ENCODE measurements at places on chromosomes 4 and X.

DNA sequence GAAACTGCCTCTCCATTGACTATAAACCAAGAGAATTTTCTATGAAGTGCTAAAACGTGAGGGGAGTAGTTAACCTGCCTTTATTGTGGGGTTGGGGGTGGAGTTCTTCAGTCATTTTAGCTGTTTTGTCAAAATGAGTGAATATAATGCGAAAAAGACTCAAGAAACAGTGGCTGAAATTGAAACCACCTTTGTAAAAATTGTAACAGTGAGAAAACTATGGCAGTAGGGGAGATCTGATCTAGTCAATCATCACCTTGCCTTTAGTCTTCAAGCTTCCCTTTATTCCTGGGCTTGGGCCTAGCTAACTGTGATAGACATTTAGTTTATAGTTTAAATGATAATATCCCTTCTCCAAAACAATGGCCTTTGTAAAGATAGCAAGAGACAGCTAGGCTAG is 1927.3 kb downstream of the STIM2 start:
- DNase-seq = no peak

DNA sequence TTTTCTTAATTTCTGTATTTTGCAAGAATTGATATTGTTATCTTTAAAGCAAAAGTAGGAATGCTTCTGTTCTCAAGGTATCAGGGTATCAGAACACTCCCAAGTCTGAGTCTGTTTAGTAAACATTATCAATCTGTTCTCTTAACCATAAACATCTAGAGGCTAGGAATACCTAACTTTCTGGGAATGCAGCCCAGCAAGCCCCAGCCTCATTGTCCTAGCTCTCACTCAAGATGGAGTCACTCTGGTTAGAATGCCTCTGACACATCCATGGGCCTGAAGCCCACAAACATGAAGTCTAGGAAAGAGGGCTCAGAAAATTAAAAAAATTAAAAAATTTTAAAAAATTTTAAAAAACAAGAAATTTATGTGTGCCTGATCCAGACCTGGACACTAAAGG is 315.1 kb upstream of the DKK2 start:
- DNase-seq = no peak

- no peak for DNase-seq
Measured at GRCh38 chrX:11287505-11287904, 5.7 kb upstream of the AMELX start.

GRCh38 chrX:27336466-27337091 is 126.6 kb downstream of the PPP4R3C start:
- peak; percentile 58 for DNase-seq

DNA sequence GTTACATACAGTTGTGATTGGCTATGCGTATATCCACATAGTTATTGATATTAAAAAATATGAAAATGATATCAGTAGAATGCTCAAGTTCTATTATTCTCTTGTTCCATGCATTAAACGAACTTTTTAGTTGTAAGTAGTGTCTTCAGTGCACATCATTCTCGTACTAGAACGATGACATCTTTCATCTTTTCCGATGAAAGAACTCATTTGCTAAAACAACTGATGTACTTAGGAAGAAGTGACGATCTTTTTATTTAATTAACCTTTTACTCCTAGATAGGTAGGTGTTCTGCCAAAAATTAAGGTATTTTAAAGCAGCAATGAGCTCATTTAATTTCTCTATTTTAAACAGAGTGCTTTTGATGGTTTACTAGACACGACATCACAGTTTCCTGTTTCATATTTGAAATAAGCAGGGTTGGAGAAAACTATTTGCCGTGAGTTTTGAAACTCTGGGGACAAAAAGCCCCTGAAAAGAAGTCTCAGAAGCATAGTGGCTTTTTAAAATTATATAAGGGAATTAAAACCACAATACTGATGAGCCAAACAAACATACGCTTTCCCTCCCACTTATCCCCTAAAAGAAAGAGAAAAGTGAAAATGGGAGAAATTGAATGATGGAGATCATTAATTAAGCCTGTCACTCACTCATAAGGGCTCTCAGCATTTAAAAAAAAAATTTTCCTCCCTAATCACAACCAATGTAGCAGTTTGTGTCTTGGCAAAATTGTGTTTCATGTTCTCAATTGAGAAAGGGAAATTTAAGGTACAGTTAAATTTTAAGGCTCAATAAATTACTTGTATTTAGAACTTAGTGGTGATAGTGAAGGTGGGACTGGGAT is 25.6 kb downstream of the SPRY1 start:
- no peak for DNase-seq

- no peak for DNase-seq
Measured at GRCh38 chr4:142940425-142941330, 94.6 kb upstream of the INPP4B start.

GRCh38 chrX:71541210-71542022 is 8.5 kb downstream of the OGT start:
- DNase-seq = no peak

DNA sequence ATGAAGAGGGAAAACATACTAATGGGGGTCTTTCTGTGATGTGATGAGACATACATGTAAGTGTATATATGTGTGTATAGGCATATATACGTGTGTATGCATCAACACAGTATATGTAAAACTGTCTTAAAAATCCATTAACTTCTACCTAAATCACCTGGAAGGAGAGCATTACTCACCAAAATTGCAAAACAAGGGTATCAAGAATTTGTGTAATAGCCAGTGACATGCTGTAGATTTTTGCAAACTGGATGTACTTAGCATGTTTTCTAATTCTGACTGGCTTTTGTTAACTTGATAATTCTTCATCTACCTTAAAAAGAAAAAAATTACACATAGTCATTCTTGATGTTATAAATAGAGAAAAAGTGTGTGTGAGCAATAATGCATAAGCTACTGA is 104.7 kb downstream of the PRRG1 start:
- no peak for DNase-seq

Data from HT-29 (cell line).